H4 (cell line): ENCODE measurements at places on chromosomes 7 and 10.

- no peak for DNase-seq
These were observed 54.5 kb downstream of the LRRN3 start for GRCh38 chr7:111145472-111145871.

DNA sequence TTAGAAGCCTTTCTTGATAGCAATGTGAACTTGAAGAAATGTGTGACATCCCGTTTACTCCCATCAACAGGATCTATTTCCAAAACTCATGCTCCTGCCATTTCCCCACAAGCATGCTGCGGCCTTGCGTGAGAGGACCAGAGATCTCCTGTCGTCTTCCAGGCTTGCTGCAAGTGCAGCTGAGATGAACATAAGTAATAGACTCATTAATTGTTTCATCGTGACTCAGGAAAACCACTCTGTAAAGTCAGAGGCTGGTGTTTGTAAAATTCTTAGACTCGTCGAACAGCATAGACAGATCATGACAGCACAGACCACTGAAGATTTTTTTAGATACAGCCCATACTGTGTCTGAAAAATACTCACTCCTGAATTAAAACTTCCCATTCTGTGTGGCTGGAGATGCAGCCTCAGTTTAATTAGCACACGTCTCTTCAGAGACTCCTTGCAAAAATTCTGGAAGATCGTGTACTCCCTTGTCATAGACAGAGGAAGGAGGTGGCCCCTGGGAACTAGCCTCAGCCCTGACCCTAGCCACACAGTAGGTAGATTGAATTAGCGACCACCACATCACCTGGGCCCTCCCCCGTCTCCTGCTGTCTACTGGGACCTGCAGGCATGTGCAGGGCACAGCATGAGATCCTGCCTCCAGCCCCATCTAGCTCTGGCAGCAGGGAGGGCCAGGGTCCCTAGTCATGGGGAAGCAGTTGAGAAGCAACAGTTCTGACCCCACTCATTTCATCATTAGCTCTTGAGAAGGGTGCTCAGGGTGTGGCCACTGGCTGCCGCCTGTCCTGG, 226.0 kb downstream of the CELF2 start:
- no peak for DNase-seq

- DNase-seq, result no peak
These were observed 16.8 kb downstream of the ATP6V1F start for GRCh38 chr7:128879461-128879938.

GRCh38 chr7:31284106-31284505, 56.4 kb downstream of the NEUROD6 start:
- DNase-seq, result no peak

DNA sequence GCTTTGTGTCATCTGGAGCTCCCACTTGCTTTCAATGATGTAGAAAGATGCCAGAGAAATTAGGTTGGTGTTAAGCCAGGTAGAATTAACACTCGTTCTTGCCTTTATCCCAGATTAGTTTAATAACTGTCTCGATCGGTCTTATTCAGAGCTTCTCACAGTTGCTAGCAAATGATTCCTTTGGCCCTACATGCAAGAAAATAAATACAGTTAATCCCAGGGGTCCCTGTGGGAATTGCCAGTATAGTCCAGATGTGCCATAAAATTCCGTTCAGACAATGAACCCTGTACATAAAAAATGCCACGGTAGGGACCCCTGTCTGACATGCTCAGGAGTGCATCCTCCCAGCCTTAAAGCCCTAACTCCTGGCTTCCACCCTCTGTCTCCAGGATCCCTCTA, 207.5 kb downstream of the ARHGAP12 start:
- no peak for DNase-seq

GRCh38 chr7:2607923-2608904, 23.6 kb upstream of the TTYH3 start:
- no peak for DNase-seq

DNA sequence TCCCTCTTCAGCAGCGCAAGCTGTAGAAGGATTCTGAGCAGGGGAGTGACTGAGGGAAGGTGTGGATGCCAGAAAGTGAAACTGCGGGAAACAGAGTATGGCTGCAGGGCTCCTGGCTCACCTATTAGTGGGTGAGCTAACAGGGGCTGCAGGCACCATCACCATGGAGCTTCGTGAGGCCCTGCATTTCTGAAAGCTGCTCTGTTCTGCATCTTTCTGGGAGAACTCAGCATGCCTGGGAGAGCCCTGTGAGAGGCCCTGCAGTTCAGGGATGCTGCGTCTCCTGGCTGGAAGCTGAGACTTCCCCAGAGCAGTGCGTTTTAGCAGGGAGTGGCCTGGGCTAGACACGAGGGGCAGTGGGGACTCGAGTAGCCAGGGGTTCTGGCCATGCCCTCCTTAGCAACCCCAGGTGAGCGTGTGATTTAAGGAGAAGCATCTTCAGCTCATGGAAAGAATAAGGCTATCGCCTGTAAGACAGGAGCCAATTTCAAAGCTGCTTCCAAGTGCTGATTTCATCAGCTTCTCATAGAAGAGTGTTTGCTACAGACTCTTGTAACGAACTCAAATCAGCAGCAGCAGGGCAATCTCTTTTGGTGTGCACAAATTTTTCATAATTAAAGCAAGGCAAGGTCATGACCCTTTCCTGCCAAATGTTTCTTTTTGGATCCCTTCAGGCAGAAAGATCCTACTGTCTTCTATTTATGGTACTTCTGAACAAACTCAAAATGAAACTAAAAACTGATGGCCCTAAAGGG, 293.6 kb upstream of the ZNF32 start:
- DNase-seq, result no peak

DNA sequence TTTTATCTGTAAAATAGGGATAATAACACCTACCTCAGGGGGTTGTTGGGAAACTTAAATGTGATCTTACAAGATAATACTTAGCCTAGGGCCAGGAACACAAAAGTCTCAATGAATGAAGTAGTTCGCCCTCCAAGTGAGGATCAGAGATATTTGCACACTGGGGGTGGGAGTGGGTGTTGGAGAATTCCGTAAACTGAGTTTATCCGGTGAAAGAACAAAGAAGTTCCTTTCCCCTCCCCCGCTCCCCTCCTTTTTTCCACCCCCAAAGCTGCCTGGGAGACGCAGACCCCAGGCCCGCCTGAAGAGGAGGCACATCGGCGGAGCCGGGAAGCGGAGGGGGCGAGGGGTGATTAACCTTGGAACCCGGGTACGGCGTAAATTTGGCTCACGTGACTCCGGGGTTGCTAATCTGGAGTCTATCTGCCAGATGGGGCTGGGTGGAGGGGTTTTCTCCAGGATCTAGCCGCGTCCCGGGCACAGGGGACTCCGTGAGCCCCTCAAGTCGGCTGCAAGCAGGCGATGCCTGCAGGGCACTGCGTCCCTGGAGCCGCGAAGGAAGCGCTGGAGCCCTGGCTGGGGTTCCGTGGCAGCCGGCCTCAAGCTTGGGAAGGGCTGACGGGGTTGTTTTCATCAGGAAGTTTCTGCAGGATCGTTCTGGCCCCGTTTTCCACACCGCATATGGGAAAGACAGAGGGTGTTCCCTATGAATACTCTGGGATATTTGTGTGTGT, 1.4 kb upstream of the PODXL start:
- no peak for DNase-seq

DNA sequence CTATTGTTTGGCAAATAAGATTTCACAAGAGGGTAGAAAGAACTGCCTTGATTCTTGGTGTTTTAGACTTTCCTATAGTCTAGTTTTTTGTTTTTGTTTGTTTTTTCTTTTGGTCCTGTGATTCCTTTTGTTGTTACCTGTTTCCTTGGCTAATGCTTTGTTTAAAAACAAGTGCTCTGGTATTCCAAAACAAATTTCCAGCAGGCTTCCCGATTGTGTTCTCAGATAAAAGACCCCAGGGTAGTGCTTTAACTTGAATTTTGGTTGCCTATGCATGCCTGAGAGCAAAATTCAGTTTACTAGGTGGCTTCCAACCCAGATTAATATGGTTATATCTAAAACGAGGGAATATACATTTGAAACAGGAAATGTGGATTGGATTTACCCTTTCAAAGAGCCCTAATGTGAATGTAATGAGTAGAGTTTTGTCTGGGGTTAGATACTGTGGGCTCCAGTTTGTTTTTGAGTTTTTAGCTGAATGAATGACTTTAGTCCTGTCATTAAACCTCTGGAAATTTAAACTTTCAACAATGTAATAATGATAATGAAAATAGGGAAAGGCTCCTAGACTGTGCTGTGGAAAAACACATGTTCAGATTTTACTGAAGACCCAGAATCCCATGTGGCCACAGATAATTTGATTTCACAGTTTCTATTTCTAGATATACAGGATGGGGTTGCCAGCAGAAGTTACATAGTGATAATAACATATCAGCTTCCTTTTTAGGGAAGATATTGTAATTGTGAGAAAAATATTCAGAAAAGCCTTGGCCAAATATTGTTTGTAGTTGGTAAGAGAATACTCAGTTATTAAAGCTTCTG, 23.9 kb downstream of the AUTS2 start:
- DNase-seq, result no peak

- no peak for DNase-seq
These were observed 119.3 kb downstream of the CALN1 start for GRCh38 chr7:72292794-72293193.

GRCh38 chr10:58322072-58322834, 12.6 kb upstream of the UBE2D1 start:
- peak; percentile 57 for DNase-seq

- no peak for DNase-seq
These were observed 4.9 kb upstream of the COL17A1 start for GRCh38 chr10:104090611-104091010.

DNA sequence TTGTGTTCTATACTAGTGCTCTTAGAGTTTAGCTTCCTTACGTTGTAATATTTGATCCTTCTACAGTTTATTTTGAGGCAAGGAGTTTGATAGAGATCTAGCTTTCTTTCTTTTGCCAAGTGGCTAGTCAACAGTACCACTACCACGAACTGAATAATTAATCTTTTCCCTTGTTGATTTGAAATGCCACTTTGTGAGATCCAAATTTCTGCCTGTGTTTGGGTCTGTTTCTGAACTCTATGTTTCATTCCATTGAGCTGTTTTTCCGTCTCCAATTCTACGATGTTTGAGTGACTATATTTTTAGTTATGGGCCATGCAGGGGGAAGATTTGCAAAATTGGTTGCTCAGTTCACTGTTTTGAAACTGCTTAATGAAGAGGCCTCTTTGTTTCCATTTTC, 134.7 kb downstream of the KIAA1217 start:
- DNase-seq, result no peak

DNA sequence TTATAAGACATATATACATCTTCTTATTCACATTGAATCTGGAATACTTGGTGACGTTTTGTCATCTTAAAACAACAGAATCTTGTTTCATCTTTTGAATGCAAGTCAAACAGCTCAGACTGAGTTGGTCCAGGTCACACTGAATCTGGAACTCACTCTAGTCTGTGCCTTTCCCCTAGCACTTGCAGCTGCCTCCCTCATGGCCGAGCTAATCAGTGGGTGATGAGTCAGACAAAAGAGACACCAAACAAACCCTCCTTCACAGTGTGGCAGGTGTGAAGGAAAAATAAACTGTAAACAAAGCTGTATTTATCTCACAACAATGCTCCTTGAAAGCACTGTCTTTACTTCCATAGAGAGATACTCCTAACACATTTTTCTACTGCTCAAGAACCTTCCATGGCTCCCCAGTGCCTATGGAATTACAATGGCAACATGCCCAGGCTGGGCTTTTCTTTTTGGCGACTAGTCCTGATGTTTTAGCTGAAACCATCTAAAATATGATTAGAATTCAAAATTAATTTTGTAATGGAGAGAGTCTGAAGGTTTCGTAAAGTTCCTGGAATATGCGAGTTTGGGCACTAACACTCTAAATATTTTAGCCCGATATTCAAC, 140.0 kb downstream of the ZNF365 start:
- no peak for DNase-seq
